ENCODE measurements at places on chromosomes 11 and 22. TPM values are rescaled to one million over a fixed set of nuclear protein-coding genes. Genes with fewer than 3 reads are reported as not detected.

- DNase-seq = no peak
These were observed 139.1 kb downstream of the DBX1 start for GRCh38 chr11:20021212-20021611.

GRCh38 chr22:32882774-32883530, 81.4 kb downstream of the TIMP3 start:
- DNase-seq = no peak

DNA sequence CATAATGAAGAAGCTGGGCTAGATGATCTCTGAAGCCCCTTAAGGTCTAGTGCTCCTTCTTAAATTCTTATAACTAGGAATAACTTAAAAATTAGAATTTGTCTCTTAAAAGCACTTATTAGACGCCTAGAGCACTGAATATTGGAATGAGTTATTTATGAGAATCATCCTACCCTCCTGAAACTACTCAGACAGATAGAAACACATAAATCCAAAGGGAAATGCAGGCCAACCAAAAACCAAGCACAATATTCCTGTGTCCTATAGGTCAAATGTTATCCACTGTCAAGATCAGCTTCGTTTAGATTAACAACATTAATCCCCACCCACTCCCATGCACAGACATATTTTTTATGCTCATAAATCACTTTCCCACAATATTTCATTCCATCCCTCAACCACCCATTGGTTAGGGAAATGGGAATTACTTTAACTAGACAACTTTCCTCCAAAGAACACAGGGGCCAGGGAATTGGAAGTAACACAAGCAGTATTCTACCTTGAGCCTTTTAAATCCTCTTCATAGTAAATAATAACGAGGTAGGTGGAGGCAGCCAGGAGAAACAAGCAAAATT, 87.1 kb downstream of the CD44 start:
- no peak for DNase-seq

Gene TBX10
- not detected for total RNA-seq

GRCh38 chr22:48528221-48528915, 1299.3 kb downstream of the BRD1 start:
- no peak for DNase-seq

GRCh38 chr11:108961095-108961494, 296.2 kb downstream of the DDX10 start:
- DNase-seq = no peak

Gene RBM4
- 85.2 TPM for total RNA-seq

GRCh38 chr11:12808519-12808918, 134.3 kb downstream of the TEAD1 start:
- DNase-seq = no peak

Gene TRPM5
- not detected for total RNA-seq

Gene MS4A15
- total RNA-seq = not detected

GRCh38 chr11:17719028-17719937, at the start of gene MYOD1:
TSS of gene MYOD1 (plus strand) at chr11:17719571. CDS start at chr11:17719783, 212 bp downstream.
- DNase-seq = no peak

DNA sequence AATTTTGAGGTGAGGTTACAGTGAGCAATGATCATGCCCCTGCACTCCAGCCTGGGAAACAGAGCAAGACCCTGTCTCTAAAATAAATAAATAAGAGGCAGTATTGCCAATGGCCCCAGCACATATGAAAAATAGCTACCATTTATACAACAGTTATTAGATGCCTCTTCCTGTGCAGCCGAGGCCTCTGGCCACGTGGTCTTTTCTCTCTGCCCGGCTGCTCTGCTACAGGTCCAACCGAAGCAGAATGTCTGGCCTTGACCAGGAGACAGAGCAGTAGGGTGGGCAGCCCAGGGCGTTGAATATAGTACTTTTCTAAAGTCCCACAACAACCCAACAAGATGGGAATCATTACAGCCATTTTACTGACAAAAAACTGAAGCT, 12.4 kb upstream of the OAF start:
- no peak for DNase-seq

GRCh38 chr11:19970944-19971343, 189.3 kb downstream of the DBX1 start:
- no peak for DNase-seq

- no peak for DNase-seq
These were observed 319.7 kb downstream of the CTTN start for GRCh38 chr11:70717936-70718595.

DNA sequence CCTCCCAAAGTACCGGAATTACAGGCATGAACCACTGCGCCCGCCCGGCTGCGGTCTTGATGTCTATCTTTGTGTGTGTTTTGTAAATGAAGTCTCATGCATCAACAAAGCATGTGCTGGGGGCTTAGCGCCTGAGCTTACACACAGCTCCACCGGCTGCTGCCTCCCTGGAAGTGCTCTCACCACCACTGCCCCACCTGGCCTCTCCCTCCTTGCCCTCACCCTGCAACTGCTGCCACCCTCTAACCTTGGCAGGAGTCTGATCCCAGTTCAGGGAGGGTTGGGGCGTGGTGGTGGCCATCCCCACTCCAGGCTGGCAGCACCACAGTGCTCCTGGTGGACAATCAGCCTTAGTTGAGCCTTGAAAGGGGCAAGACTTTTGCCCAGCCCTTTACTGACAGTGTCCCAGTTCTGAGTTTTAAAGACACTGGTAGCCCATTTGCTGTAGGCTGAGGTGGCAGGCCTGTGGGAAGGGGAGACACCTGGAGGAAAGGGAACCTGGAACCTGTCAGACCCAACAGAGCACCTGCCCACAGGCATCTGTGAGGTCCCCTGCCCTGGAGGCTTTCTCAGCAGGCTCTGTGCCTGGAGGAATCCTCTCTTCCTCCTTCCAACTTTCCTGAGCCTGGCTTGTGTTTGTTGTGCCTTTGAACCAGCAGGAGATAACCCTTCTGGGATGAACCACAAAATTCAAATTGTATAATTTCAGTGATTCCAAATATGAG, 42.4 kb upstream of the WEE1 start:
- no peak for DNase-seq

Gene OR51E2
- not detected for total RNA-seq

Gene P2RX6
- 0.52 TPM for total RNA-seq

Gene JAML
- total RNA-seq = 3.0 TPM

- no peak for DNase-seq
These were observed 11.7 kb upstream of the FLRT1 start for GRCh38 chr11:64023712-64024710.

Gene ZNF202
- total RNA-seq = 8.1 TPM

Gene ELMOD1
- total RNA-seq = 164 TPM

DNA sequence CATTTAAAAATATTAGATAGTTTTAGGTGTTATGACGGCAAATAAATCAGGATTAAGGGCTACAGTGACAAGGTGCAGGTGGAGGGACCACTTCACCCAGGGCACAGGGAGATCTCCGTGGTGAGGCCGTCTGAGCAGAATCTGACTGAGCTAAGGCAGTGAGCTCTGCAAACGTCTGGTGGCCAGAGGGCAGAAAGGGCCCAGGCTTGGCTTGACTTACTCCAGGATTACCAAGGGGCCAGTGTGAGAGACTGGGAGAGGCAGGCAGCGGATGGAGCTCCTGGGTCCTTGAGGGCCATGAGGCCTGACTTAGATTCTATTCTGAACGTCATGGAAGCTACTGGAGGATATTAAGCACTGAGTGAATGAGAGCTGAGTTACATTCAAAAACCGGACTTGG, 125.9 kb upstream of the B3GAT1 start:
- peak; percentile 76 for DNase-seq

- no peak for DNase-seq
These were observed 11.5 kb downstream of the THAP12 start for GRCh38 chr11:76369406-76369805.

GRCh38 chr11:1155274-1155693, 2.5 kb upstream of the MUC5AC start:
- no peak for DNase-seq

DNA sequence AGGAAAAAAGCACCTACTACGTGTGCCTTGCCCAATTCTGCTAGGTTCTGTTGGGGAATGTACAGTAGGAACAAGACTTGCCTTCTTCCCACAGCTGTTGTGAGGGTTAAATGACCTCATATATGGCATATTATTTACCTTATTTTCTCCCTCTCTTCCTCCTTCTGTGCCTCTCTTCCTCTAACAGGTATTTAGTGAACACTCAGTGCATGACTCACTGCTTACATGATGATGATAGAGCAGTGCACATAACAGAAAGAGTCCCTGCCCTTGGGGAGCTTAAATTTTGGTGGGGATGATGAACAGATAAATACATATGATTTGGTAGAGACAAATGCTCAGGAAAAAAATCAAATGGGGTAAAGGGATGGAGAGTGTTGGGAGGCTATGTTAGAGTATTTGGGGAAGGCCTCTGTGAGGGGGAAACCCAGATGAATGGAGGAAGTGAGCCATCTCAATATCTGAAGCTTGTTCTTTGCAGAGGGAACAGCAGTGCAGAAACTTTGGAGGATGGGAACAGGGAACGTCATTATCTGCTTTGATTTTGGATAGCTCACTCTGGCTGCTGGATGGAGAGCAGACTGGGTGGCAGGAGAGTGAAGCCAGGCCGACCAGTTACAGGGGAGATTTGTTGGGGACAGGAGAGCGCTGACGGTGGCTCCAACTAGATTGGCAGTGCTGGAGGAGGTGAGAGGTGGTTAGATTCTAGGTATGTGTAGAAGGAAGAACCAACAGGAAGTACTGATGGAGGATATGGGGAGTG, 95.5 kb upstream of the TENM4 start:
- DNase-seq = no peak

GRCh38 chr22:46791201-46791731, 28.8 kb downstream of the TBC1D22A start:
- DNase-seq = peak; percentile 89
